ENCODE measurements at places on chromosomes 7 and 10.

- no peak for DNase-seq
Observed at GRCh38 chr10:22429146-22429545, 83.8 kb downstream of the SPAG6 start.

GRCh38 chr10:31708474-31708873 is 220.2 kb downstream of the ARHGAP12 start:
- DNase-seq = no peak

GRCh38 chr10:5071411-5072198 is 22.6 kb upstream of the AKR1C3 start:
- no peak for DNase-seq

DNA sequence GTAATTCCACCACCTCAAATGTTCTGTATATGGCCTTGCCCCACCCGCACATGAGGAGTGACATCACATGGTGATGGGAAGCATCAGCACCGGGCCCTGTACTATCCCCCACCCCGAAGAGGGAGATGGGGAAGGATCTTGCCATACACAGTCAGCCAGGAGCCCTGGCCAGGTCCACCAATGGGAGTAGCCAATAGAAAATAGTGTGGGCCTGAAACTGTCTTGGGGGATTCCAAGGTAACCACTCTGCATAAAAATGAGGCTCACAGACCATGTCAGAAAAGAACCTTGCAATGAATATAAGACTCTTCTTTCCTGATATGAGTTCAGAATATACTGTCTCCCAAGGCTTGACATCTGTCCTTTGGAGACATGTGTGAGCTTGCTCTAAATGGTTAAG is 51.1 kb downstream of the ADRB1 start:
- no peak for DNase-seq

DNA sequence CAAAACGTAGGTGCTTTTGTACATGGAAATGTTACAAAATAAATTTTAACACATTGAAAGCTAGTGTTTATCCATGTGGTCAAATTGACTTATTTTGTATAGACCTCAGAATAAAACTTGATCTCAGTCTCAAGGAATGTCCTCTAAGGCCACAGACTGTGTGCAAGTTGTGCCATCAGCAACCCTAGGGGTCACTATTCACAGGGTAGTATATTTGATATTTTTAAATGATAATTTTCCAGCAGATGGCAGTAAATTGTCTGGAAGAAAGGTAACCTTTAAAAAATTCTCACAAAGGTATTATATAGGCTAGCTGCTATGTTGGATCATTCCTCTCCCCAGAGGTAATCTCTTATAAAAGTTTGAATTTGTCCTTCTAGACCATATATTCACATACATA is 12.9 kb upstream of the SNX10 start:
- DNase-seq = no peak

GRCh38 chr7:98617051-98617959 is at the start of gene NPTX2:
Gene NPTX2 (plus strand): TSS chr7:98617285. CDS start chr7:98617462, 177 bp downstream.
- no peak for DNase-seq

GRCh38 chr7:85412912-85413311 is 226.1 kb upstream of the SEMA3D start:
- DNase-seq = no peak

DNA sequence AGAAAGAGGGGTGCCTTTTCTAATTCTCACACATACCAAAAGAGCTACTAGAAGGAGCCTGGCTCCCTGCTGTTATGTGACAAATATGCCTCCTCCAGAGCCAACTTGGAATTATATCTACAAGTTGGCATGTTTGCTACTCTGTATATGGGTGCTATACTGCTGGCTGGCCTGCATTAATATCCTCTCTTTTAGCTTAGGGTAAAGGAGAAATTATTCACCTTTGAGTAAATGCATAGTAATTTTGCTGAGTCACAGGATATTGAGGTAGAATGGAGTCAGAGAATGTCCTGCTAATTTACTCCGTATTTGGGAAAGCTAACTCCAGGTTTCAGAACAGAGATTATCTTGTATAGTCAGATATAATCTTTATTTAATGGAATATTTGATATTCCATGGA is 24.2 kb upstream of the LIPN start:
- DNase-seq = no peak

DNA sequence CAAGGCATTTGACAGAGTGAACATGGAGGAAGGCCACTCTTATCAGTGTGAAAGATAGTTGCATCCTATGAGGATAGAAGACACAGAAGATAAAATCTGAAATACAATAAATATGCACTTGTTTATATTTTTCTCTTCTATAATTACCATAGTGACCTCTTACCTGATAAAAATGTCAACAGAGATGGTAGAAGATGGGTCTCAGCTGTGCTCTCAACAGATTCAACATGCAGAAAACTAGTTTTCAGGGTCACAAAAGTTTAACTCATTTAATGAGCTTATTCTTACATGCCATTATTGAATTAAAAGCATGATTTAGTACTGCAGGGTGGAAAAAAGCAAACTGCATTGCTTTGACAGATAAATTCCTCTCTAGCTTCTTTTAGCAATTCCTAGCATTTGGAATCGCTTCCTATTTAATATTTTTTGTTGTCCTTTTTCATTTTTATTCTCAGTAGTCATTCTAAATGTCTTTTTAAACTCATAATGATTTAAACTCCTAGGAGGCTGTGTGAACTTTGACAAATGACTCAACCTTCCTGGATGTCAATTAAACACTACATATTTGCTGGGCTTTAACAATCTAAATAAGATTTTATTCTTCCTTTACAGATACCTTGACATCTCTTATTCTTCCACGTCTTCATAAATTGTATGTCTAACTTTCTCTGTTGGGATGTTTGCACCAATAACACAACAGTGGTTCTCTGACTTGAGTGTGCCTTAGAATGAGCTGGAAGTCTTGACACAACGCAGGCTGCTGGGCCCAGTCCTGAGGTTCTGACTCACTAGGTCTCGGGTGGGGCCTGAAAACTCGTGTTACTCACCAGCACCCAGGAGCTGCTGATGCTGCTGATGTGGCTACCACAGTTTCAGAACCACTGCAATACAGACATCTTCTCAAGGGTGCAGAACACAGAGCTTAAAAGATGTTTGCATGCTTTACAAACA is 565.5 kb upstream of the IGFBP3 start:
- no peak for DNase-seq

GRCh38 chr7:141674171-141674671 is 27.7 kb downstream of the DENND11 start:
- DNase-seq = no peak

DNA sequence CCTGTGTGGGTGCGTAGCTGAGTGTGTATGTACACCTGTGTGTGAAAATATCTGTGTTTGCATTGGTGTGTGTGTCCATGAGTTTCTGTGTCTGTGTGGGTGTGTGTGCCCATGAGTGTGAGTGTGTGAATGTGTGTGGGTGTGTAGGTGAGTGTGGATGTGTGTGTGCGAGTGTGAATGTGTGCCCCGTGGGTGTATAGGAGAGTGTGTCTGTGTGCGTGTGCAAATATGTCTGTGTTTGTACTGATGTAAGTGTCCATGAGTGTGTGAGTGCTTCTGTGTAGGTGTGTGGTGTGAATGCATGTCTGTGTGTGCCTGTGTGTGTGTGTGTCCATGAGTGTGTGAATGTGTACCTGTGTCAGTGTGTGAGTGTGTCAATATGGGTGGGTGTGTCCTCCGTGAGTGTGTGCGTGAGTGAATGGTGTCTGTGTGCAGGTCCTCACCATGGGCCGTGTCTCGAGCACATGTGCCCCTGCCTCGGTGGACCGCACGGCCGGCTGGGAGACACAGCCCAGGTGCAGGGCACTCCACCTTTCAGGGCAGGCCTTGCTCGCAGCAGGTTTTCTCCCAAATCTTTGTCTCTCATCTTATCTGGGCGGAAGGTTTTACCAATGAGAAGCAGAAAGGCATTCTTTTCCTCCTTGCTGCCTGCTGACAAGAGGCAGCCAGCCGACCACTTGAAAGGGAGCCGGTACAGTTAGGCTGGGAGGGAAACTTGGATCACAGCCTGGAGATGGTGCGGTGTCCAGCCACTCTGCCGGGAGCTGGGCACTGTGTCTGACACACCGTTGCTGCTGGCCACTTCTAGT is 107.1 kb upstream of the FAM20C start:
- DNase-seq = no peak

DNA sequence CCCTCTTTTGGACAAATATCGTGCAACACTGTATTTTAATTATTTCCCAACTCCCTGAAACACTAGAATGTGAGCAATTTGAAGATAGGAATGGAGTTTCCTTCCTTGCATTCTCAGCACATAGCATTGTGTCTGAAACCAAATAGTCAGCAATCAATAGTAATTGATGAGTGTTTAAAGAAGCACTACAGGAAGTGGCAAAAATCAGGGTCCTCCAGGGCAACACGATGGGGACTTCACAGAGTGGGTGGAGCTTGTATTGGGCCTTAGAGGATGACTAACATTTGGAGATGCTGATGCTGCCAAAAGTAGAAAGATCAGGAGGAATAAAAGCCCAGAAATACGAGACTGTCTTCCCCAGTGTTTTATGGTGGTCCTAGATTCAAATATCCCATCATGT is 94.9 kb downstream of the NPSR1 start:
- DNase-seq = no peak

- DNase-seq = no peak
Observed at GRCh38 chr7:28804990-28805389, 153.1 kb downstream of the TRIL start.

- peak; percentile 68 for DNase-seq
Observed at GRCh38 chr10:133276435-133277201, at the start of gene ADAM8. Gene ADAM8 (minus strand): TSS chr10:133276868. CDS start chr10:133276817, 51 bp downstream.

DNA sequence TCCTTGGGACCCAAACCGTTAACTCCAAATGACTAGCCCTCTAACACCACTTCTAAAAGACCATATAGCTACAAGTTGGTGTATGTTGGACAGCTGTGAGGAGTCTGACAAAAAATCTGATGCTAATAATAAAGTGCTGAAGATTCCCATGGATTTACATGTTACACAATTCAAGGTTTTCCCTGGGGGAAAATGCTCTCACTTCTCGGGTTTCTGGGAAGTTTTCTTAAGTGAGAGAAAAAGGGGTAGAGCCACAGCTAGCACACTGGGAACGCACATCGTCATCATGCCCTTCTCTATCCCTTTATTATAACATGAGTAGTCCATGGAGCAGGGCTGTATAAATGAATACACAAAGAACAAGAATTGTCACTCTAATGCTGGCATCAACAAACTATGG is 162.1 kb downstream of the CHCHD3 start:
- no peak for DNase-seq

All from T-helper 1 cell (primary cell).